ENCODE measurements at places on chromosomes 11 and 22.
A peak's percentile ranks its signal among the peaks of the same experiment; 100 is the strongest.

DNA sequence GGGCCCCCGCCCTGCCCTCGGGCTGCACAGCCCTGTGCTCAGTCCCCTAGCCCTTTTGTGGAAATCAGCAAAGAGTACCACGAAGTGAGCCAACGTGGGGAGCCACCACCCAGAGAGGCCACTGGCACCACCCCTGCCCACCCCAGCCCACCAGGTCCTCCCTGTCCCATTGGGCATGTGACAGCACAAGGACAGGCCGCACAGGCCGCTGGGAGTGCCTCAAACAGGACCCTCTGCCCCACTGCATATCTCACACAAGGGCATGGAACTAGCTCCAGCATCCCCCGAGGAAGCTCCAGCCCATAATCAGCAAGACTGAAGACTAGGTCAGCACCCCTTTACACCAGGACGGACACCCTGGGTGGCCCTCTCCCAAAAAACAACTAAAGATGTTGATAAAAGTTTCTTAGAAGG, 29.7 kb downstream of the GNB1L start:
- DNase-seq = peak; percentile 32

DNA sequence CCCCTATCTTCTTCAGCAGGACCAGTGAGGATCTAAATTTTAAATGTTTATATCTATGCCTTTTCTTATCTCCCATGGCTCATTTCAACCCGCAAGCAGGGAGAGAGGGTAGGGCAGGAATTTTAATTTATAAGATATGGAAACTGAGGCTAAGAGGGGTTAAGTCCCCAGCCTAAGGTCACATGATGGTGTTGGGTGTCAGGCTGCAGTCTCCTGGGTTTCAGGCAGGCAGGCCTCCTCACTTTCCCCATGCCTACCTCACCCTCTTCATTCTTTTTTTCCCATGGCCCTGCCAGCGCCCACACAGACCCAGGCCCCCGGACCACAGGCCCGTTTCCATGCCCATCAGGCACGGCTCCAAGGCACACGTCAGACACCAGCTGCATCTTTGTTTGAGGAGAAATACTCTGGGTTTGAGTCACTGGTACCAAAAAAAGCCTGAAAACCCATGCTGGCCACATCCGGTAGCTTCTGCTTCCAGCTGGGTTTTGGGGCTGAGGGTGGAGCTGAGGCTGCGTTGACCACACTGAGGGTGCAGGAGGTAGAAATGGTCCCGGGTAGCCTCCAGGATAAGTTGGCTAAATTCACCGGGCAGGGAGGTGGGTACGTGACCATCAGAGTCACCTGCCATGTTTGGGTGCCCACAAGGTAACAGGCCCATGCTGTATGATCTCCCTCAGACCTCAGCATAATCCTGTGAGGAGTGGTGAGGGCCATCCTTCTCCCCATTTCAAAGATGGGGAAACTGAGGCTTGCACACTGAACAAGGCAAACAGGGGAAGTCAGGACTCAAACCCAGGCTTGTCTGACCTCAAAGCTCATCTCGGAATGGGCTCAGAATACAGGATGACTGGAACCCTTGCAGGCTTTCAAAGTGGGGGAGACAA, 7.5 kb downstream of the CRYBB1 start:
- no peak for DNase-seq

GRCh38 chr11:72398058-72398758, 36.1 kb downstream of the CLPB start:
- DNase-seq = no peak

GRCh38 chr11:115843111-115843510, 338.9 kb upstream of the CADM1 start:
- no peak for DNase-seq

GRCh38 chr22:43217285-43218030, 30.5 kb upstream of the TTLL12 start:
- DNase-seq = no peak

Data from CD8-positive, alpha-beta memory T cell (primary cell).